ENCODE measurements at places on chromosomes 3 and 15.

- DNase-seq: no peak
These were observed 116.3 kb downstream of the PDZRN3 start for GRCh38 chr3:73508330-73508954.

DNA sequence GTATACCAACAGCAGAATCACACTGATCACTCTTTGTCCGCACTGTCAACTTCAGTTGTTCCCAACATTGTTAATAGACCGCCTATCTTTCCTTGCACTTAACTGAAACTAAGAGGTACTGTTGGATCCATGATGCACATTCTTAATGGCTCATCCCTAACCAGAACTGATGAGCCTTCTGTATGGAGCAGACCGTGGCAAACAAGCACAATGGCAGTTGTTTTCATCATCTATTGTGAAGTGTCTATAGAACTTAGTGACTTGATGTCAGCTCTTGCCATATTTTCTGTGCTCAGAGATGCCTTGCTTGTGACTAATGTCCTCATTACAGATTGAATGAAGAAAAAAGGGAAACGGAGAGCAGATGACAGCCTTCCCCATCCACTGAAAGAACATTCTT, 347.4 kb downstream of the NLGN1 start:
- DNase-seq: no peak

GRCh38 chr3:185268194-185268962, 14.5 kb upstream of the EHHADH start:
- no peak for DNase-seq

DNA sequence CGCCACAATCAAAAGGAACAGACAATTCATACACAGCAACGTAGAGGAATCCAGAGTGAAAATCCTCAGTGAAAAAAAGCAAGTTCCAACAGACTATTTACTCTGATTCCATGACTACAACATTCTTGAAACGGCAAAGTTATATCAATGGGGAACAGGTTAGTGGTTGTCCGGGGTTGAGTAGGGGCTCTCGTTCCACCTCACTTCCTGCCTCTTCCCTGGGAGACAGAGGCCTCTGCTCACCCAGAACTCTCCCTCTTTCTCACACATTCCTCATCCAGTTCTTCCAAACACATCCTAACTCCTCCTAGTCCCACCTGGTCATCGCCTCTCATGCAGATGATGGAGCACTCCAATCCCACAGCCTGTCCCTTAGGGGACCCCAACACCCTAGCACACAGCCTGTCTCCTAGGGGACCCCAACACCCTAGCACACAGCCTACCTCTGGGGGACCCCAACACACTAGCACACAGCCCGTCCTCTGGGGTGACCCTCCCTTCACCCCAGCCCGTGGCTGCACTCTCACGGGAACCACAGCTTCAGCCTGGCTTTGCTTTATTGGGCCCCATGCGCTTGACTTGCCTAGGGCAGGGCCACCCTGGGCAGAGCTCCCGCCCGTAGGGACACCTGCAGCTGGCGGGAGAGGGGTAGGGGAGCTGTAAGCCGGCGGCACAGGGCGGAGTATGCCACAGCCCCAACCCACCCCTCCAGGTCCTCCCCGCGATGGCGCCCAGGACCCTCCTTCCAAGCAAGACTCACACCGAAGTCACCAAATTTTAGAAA, 5.2 kb downstream of the OCA2 start:
- DNase-seq: no peak

- DNase-seq: no peak
These were observed 27.1 kb upstream of the MAP3K13 start for GRCh38 chr3:185335799-185336198.

DNA sequence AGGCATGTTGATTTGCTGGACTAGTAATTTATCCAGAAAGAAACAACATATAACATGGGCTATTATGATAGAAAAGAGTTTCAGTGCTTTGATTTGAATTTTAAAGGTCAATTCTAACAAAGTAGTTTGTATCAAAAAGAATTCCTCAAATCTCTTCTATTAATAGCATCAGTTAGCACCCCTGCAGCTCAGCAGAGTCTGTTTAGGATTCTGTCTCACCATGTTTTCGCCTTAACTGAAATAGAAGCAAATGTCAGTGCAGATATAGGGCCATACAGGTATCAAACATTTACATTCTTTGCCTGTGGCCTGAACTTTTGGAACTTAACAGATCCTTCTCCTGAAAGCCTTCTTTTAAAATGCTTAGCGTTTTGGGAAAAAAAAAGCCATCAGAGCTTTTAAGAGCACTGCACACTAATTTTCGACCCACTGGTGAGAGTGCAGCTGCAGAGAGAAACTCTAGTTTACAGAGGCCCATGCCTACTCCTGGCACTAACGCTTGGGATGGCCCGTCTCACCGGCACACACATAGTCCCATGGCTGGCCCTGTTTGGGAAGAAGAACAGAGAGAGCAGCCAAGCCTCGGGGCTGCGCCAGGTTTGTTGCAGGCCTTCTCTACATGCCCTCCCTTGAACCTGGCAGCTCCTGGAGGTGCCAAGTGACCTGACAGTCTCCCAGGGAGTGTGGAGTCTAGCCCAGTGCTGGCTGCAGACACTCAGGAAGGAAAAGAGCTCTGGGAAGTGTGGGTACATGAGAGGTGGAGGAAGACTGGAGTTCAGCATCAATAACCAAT, 9.9 kb upstream of the PAQR9 start:
- no peak for DNase-seq

DNA sequence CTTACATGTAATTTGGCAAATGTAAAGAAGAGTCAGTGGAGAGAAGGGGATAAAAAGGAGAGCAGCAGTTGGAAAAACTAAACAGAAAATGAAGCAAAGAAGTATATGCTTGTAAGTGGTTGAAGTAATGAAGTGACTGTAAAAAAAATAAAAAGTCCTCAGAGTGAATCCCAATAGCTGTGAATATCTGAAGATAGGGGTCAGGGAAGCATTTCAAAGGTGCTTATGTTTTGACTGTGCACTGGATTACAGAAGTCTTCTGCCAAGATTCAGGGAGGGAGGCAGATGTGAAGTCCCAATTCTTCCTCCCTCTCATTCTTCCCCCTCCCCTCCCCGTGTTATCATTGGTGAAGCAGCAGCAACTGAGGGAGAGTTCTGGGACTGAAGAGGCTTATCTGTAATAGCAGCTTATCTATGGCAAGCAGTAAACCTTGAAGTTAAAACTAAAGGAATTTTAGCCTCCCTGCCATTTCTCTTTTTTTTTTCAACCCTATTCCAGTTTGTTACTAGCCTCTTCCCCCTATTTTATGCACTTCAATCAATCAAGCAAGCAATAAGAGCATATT, 597.9 kb downstream of the IGSF11 start:
- no peak for DNase-seq

GRCh38 chr3:35335703-35336102, 303.6 kb upstream of the ARPP21 start:
- DNase-seq: no peak

DNA sequence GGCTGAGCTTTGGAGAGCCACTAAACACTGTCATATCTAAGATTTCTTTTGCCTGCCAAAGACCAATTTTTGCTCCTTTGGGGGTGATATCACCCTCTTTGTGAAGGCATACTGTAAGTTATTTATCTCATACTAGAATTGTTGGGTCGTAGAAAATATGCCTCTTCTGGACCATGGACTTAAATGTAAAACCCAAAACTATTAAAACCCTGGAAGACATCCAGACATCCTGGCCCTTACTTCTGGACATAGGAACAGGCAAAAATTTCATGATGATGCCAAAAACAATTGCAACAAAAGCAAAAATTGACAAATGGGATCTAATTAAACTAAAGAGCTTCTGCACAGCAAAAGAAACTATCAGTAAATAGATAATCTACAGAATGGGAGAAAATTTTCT, 172.2 kb downstream of the ATG7 start:
- no peak for DNase-seq

DNA sequence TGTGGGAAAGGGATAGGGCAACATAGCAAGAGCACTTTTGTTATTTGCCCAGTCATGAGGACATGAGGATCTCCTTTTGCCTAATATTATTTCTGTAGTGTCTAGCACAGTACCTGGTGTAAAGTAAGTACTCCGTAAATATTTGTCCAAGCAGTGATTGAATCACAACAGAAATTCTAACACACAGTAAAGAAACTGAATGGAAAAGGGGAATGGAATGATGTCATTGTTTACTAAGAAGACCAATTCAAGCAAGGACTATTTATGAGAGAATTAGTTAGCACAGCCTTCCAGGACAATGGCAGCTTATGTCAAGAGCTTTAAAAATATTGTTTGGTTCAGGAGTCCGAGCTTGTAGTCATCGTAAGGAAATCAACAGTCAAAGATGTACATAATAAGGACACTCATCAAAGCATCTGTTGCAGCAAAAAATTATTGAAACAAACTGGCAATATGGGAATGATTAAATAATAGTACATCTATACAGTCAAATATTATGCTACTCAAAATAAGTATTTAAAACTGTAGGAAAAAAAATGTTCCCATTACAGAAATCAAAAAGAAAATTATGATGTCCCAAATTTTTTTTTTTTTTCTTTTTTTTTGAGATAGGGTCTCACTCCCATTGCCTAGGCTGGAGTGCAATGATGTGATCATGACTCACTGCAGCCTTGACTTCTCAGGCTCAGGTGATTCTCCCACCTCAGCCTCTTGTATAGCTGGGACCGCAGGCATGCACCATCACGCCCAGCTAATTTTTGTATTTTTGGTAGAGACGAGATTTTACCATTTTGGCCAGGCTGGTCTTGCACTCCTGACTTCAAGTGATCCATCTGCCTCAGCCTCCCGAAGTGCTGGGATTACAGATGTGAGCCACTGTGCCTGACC, 17.9 kb downstream of the CAPN7 start:
- DNase-seq: no peak

- no peak for DNase-seq
These were observed 1015.8 kb upstream of the EPHA6 start for GRCh38 chr3:95798628-95799027.

GRCh38 chr3:140378571-140379340, 299.1 kb upstream of the TRIM42 start:
- DNase-seq: no peak

- DNase-seq: peak; percentile 66
These were observed 20.6 kb upstream of the EPHB3 start for GRCh38 chr3:184540777-184541681.

DNA sequence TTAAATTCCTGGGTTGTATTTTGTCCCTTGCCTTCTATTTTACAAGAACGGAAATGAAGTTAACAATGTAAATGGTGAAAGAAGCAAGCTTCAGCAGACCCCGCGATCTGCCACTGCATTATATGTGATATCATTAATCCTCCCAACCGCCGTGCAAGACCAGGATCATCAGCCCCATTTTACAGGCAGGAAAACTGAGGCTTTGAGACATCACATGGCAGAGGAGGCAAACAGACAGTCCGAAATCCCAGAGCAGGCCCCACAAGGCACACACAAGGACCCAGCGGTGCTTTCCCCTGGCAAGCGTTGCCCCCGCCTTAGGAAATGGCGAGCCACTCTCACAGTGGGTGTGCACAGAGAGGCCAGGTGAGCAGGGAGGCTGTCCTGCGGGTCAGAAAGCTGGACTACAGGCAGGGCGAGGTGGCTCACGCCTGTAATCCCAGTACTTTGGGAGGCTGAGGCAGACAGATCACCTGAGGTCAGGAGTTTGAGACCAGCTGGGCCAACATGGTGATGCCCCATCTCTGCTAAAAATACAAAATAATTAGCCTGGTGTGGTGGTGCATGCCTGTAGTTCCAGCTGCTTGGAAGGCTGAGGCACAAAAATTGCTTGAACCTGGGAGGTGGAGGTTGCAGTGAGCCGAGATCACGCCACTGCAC, 16.2 kb downstream of the FGD5 start:
- no peak for DNase-seq

DNA sequence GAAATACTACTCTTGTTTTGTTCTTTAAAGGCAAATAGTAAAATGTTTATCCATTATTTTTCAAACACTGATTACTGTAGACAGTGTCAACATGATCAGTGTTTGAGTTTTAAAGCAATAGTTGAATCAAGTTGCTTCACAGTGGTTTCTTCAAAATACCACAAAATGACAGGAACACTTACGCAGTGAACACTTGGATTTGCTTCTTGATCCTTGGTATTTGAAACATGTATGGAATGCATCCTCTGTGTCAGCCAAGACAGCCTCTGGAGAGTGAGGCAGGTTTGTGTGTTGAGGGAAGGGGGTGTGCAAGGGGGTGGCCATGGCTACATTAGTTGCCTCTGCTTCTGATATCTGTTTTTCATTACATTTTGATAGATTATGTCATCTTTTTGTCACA, 413.0 kb downstream of the RBMS3 start:
- no peak for DNase-seq

DNA sequence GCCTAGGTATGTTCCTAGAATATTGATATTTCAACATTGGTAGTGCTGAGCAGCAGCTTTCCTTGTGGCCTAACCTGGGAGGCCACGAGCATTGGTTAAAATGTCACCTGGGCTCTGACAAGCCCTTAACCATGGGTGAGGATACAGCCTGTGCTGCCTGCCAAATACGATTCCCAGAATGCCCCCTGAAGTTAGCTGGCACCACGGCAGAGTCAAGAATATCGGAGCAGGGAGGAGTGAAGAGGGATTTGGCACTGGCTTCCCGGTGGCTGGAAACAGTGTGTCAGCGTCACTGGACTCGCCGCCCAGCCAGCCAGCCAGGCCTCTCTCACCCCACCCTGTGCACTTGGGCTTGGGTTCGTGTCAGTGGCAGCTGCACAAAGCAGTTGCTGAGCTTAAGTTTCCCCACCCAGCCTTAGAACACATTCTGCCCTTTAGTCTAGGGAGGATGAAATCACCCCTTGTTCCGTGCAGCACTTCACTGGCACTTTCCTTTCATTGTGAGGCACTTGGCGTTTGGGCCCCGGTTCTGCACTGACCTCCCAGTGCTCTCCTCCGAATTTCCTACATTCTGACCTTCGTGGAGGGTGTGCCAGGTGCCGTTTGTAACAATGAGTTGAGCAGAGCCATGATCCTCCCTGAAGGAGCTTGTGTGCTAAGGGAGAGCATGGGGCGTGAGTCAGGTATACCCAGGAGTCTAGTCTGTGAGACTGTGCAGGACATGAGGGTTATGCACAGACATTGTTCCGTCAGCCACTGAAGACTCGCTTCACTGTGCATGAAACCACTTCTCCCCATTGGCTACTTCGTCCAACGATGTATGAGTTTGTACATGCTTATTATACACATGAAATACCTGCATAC, 152.8 kb upstream of the BHLHE40 start:
- DNase-seq: no peak
